Ureter (tissue), 1 donor: ENCODE measurements at places on chromosomes 13 and 19.

DNA sequence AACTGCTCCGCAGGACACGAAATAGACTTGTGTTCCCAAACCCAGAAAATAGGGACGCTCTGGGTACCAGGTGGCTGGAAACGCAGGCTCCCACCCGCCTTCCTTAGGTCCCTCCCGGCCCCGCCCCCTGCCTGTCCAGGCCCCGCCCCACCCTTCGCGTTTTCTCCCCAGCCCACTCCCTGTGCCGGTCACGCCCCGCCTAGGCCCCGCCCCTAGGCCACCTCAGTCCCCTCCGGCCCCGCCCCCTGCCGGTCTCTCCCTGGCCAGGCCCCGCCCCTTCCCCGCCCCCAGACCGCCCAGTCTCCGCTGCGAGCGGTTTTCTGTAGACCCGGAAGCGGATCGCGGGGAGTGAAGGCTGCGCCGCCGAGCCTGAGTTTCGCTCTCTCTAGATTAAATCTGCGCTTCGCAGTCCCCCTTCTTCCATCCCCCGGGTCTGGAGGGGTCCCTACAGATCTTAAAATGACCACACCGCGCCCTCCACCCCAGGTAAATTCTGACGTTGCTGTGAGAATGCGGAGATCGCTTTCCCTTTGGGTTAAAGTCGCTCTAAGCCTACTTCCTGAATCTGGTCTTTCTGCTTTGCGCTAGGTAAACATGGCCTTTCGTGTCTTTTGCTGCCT is 3.7 kb upstream of the ZNF665 start:
- DNase-seq, result peak; percentile 98

- DNase-seq, result no peak
These were observed 43.8 kb downstream of the ZNRF4 start for GRCh38 chr19:5498830-5499550.

- DNase-seq, result no peak
These were observed 37.8 kb downstream of the VSTM2B start for GRCh38 chr19:29563486-29564101.

- DNase-seq, result no peak
These were observed 233.7 kb downstream of the COG6 start for GRCh38 chr13:39888865-39889810.

DNA sequence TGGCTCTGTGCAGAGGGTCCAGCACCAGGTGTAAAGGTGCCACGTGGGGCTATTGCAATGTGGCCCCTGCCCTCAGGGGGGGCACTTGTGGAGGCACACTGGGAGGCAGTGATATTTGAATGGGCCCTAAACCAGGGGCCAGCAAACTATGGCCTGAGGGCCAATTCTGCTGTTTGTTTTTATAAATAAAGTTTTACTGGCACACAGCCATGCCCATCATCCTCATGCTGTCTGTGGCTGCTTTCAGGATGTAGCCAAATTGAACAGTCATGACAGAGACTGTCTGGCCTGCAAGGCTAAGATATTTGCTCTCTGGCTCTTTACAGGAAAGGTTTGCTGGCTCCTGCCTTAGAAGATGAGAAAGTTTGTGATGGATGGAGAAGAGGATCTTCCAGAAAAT is 33.9 kb upstream of the RANBP3 start:
- no peak for DNase-seq

DNA sequence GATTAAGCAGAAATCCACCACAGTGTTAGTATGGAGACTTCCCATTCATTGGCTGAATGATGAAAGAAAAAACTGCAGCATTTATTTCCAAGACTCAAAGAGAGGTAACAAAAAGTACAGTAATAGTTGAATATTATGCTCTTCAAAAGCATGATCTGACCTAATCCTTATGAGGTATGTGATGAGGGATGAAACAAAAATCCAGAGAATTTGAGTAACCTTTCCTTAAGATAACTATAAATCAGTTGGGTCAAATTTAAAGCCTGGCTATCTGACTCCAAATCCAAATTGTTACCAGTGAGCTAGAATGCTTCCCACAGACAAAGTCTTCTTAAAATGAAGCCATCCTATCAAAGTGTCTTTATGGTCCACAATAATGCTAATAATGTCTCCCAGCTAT is 38.1 kb downstream of the NUFIP1 start:
- DNase-seq, result no peak

DNA sequence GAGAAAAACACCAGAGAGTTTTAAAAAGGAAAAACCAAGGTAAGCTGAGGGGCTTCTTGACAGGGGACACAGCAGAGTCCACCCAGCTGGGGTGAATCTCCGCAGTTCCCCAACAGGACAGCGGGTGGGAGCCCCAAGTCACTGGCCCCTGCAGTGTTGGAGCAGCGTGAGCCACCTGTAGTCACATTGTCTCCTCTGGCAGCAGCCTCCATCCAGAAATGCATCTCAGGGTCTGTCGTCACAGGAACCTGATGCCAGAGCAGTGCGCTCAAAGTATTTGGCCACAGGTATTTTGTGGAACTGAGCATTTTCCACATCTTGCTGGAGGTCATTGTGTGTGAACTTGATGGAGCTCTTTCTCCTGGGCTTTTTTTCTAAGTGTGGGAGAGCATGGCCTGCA is 24.7 kb downstream of the CHAMP1 start:
- DNase-seq, result no peak

DNA sequence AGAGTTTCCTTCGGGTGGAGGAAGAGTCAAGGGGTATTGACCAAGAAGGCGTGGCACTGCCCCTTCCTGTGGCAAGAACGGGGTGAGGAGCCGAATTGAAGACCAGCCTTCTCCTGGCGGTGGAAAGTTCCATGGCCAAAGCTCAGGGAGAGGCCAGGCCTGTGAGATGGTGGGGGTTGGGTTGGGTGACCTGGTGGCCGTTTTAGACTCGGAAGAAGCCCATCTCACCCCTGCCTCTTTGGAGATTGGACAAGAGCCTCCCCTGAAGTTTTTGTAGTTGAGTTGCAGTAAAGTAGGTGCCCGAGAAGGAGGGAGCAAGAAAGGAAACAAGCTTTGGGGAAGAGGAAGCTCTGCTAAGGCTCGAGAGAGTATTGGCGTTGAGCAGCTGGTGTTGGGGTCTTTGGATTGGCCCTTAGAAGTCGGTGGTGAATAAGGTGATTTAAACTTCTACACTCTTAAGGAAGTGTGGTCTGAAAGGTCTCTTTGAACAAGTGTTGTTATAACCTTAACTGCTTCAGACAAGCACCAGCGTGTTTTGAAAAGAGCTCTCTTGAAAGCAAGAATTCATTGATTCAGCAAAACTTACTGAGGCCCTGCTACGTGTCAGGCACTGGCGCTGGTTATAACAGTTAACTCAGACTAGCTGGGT is 964 bp downstream of the SPINT2 start:
- DNase-seq, result no peak

- DNase-seq, result no peak
These were observed 437 bp downstream of the SMARCA4 start for GRCh38 chr19:10961073-10961860.

- no peak for DNase-seq
These were observed 15.5 kb upstream of the OLFM4 start for GRCh38 chr13:53013113-53013512.

DNA sequence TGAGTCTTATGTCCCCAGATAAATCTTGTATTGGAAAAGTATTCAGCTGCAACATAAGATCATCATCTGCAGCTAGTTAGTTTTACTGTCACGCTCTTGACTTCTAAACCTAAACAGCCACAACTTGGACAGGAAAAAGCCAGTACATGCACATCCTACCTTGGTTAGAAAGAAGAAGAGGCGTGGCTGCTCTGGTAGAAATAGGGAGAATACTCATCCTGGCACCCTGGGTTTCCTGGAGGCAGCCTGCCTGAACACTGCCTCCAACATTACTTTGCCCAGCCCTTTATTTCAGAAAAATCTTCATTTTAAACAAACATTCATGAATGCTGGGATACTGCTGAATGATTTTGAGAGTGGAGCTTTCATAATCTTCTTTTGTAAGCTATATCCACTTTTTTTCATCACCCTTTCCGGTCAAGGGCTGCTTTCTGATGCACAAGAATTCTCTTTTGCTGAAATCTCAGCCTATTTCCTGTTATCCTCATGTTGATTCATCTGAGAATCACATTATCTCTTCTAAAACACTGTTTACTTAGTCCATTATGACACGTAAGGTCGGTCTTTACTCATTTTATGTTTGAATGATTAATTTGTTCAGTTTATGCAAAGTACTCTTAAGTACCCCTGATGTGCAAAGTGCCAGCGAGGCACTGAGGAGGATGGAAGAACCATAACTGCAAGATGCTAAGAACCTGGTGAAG is 55.2 kb downstream of the STARD13 start:
- no peak for DNase-seq

DNA sequence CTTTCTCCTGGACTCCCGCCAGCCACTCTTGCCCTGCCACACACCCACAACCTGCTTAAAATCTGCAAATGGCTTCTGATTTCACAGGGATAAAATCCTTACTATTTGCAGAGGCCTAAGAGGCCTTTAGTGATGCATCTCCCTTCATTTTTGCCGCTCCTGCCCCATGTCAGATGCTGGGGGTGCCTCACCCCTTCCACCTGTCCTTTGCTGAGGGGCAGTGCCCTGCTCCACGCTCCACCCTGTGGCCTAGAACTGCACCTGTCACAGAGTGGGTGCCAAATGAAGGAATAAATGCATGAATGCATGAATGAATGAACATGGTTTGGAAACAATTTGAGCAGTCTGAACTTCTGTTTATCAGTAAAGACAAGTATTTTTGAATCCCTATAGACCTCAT is 34.1 kb upstream of the UQCRFS1 start:
- DNase-seq, result no peak

DNA sequence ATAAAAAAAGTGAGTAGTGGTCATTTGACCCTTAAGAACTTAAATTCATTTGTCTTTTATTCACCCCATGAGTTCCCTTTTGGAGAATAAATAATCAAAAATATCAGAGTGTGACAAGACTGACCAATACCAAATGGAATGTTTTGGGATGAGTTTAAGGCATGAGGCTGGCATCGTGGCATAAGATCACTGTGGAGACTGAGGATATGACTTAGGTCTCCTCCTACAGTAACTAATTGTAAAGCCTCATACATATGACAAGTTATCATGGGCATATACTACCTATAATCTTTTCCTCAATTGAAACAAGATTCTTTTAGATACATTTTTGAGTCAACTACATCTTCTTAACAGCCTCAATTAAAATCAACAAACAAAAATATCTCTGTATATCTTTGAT is 782.0 kb downstream of the SLITRK1 start:
- DNase-seq, result no peak

- DNase-seq, result no peak
These were observed 80.1 kb downstream of the KLF5 start for GRCh38 chr13:73138638-73139491.

DNA sequence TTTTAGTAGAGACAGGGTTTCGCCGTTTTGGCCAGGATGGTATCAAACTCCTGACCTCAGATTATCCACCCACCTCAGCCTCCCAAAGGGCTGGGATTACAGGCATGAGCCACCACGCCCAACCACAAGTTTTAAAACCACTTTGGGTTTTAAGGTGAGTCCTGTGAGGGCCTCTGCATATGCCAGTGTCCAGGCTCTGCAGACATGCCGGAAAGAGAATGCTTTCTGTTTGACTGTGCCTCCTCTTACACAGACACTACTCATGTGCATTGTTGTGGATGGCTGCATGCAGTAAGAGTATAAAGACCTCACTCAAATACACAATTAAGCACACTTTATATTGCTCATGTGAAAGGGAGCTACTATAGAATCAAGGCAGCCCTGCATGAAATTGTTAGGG is 20.8 kb upstream of the SLC25A30 start:
- no peak for DNase-seq

- no peak for DNase-seq
These were observed 81.5 kb upstream of the FAM216B start for GRCh38 chr13:42699912-42700311.

- DNase-seq, result no peak
These were observed 72.8 kb upstream of the PCDH8 start for GRCh38 chr13:52921194-52921593.

DNA sequence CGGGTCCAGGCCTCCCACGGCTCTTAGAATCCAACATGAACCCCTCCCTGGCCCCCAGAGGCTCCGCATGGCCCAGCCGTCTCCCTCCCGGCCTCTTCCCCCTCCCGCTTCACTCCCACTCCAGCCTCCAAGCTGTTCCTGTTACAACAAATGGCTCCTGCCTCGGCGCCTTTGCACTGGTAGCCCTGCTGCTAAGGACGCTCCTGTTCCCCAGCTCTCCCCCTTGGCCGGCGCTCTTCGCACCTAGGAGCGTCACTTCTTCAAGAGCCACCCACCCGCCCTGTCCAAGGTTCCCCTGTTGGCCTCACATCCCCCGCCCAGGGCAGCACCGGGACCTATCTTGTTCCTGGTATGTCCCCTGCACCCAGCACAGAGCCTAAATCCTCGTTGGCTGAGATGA is 9.4 kb downstream of the CCDC124 start:
- DNase-seq, result no peak

GRCh38 chr13:107765724-107766401 is 449.5 kb downstream of the LIG4 start:
- DNase-seq, result no peak

DNA sequence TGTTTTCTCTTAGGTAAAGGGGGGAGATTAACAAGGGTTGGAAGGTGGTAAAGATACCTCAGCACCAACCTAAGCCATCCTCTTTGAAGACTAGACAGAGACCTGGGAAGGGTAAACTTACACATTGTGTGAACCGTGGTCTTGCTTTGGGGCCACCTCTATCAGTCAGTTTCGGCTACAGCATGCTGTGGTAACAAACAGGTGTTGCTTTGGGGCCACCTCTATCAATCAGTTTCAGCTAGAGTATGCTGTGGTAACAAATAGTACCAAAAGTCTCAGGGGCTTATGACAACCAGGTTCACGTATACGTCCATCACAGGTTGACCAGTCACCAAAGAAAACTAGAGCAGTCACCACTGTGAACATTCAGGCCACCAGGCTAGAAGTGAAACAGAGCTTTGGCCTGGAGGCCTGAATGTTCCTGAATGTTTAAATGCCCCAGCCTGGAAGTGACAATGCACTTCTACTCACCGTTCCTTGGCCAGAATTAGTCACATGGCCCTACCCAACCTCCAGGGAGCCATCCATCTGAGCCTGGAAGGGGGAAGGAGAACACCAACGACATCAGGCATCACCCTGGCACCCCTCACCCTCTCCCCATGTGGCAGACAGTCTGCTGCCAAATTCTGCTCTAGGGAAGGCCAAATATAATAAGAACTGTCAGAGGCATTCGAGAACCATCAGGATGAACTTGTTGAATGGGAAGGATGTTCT is 3.8 kb downstream of the FXYD7 start:
- no peak for DNase-seq

- no peak for DNase-seq
These were observed 23.1 kb downstream of the TMED1 start for GRCh38 chr19:10812902-10813404.

DNA sequence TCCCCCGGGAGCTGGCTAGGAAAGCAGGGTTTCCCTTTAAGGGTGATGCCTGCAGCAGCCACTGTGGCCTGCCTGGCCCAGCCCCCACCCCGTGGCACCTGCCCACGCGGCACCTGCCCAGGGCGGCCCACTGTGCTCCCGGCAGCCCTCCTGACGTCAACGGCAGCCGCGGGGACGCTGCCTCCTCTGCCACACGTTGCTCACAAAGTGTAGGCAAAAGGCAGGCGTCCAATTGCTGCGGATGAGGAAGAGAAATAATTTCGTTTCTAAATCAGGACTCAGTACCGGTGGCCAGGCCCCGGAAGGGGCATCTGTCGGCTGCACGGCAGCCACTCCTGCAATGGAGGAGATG is 122.3 kb downstream of the URI1 start:
- no peak for DNase-seq

GRCh38 chr13:59562924-59563323 is 600.8 kb downstream of the DIAPH3 start:
- DNase-seq, result no peak

- DNase-seq, result no peak
These were observed 76.0 kb upstream of the GTF3A start for GRCh38 chr13:27348461-27348860.
